ENCODE measurements at places on chromosomes 7 and 10.
A peak's percentile ranks its signal among the peaks of the same experiment; 100 is the strongest.

DNA sequence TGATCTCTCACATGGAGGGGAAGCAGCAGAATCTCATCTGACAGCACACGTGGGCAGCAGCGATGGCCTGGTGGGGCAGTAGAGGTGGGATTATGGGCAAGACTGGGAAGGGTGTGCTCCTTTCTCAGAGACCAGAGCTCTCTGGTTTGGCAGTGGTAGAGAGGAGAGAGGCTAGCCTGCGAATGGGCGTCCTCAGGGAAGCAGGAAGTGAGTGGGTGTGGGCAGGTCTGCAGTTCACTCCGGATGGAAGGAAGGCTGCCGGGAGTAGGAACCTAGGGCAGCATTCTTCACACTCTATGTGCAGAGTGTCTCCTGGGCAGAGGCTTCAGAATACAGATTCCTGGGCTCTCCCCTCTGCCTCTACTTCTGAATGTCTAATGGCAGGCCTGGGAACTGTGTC lies 162.8 kb upstream of the BMPER start:
- H3K4me1 ChIP-seq: no peaks in the 10 kb centered on the region
- H3K36me3 ChIP-seq: no peaks in the 10 kb centered on the region
- no peak overlapping the region for H3K4me3 ChIP-seq
- H3K27me3 ChIP-seq: no peaks in the 10 kb centered on the region

DNA sequence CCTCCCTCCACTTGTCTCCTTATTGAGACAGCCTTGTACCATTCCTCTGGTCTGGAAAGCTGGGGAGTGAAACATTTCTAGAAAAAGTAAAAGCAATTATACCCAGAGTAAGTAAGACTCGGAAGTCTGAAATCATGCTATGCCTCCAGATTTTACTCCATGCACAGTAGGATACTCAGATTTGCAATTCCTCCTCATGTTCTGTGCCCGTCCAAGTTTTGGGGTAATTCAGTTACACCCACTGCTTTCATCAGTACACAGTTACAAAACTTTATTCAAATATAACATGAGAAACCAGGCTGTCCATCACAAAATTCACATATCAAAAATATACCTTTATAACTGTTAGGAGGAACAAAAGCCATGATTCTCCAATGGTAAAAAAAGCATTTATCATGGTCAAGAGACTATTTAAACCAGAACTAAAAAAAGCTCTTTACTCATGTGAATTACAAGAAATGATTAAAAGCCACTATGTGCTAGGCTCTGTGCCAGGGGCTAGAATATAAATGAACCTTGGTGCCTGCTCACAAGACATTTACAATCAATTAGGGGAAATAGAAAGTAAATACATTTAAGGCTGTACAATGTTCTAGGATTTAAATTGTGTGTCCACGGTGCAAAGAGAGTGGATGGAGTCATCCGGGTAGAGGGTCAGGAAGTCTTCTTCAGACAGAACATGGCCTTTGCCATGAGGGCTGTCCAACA lies 320.2 kb downstream of the ELMO1 start:
- H3K27ac ChIP-seq: no peak overlapping the region
- no peaks in the 10 kb centered on the region for H3K27me3 ChIP-seq
- no peaks in the 10 kb centered on the region for H3K4me1 ChIP-seq
- H3K36me3 ChIP-seq: no peaks in the 10 kb centered on the region
- no peak overlapping the region for H3K4me3 ChIP-seq
- no peak for DNase-seq

DNA sequence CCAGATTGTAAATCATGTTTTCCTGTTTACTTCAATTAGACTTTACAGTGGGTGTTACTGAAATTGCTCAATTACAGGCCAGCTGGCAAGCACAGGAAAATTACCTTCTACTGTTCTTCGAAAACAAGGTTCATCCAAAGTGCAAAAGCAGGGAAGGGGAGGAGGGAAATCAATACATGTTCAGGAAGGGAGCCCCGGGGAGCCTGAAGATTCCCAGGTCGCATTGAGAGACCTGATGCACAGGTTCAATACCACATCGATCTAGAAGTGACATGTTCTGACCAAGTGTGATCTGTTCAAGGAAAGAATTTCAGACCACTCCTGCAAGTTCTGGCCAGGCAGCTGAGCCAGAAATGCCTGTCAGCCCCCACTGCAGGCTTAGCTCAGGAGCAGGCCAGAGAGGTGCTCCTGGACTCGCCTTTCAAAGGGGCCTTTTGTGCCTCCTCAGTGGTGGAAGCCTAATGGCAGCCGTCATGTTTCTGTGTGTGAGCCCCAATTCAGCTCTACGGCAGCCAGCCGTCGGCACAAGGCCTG lies 35.9 kb downstream of the FAM53B start:
- H3K27ac ChIP-seq: no peak overlapping the region
- peaks cover 20% of the 10 kb centered on the region for H3K36me3 ChIP-seq
- no peak for DNase-seq
- no peak overlapping the region for H3K4me3 ChIP-seq
- peaks cover 20% of the 10 kb centered on the region for H3K4me1 ChIP-seq

GRCh38 chr10:47037654-47038425 lies 126.6 kb downstream of the PTPN20 start:
- H3K4me1 ChIP-seq: no peaks in the 10 kb centered on the region
- H3K4me3 ChIP-seq: no peak overlapping the region
- peaks cover 17% of the 10 kb centered on the region for H3K27me3 ChIP-seq
- no peaks in the 10 kb centered on the region for H3K36me3 ChIP-seq

DNA sequence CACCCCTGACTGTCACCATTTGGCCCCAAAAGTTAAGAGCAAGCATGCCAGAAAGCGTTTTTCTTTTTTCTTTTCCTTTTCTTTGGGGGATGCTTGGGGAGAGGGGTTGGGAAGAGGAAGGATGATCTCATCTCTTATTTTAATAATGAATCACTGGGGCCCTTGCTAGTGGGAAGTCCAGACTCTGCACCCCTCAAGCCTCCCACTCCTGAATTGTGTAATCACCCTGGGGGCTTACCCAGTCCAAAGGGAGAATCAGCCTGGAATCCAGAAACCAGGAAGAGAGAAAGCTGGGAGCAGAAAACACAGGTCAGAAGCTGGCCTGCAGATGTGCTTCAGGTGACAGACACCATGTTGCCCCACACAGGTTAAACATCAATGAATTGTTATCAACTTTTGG lies 14.7 kb upstream of the HABP2 start:
- H3K27ac ChIP-seq: no peak overlapping the region
- no peaks in the 10 kb centered on the region for H3K4me1 ChIP-seq

DNA sequence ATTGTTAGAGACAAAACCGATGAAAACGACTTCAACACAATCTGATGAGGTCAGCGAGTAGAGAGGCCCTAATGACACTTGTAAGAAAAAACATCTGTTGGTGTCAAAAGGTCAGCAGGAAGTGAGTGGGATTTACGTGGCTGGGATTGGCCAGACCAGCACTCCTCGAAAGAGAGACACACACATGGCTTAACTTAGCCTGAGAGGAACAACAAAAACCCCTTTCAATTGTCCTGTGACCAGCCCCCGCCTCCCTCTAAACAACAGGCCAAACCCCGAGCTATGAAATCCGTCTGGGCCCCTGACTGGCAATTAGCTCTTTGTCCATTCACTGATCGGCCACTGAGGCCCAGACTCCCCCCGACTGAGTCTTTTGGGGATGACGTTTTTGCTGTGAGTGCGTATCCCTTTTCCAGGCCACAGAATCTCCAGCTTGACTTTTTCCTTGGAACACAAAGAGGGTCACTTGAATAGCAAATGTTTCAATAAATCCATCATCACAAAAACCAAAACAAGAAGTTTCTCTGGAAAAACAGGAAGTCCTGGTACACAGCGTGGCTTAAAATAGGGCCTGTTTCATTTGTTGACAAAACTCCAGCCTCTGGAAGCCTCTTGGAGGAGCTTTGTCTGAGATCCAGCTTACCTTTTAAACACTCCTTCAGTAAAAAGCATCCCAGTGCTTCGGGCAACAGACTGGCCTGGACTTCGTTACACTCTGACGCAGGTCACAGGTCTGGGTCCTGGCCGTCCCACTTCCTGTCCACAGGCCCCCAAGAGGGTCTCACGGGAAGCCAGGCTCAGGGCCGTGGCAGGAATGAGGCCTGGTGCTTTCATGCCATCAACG lies 103.0 kb downstream of the CTBP2 start:
- H3K27me3 ChIP-seq: no peaks in the 10 kb centered on the region
- peaks cover 2% of the 10 kb centered on the region for H3K36me3 ChIP-seq
- H3K27ac ChIP-seq: peak overlapping the region; percentile 71
- no peak overlapping the region for H3K4me3 ChIP-seq
- peak; percentile 96 for DNase-seq

Data from neuronal stem cell (in vitro differentiated cells).